AG09309 (cell line): ENCODE measurements at places on chromosomes 5 and 9.

- DNase-seq = no peak
Measured at GRCh38 chr9:117706421-117707116, 2.4 kb downstream of the TLR4 start.

GRCh38 chr5:154388842-154389241, 57.0 kb upstream of the SAP30L start:
- DNase-seq = no peak

DNA sequence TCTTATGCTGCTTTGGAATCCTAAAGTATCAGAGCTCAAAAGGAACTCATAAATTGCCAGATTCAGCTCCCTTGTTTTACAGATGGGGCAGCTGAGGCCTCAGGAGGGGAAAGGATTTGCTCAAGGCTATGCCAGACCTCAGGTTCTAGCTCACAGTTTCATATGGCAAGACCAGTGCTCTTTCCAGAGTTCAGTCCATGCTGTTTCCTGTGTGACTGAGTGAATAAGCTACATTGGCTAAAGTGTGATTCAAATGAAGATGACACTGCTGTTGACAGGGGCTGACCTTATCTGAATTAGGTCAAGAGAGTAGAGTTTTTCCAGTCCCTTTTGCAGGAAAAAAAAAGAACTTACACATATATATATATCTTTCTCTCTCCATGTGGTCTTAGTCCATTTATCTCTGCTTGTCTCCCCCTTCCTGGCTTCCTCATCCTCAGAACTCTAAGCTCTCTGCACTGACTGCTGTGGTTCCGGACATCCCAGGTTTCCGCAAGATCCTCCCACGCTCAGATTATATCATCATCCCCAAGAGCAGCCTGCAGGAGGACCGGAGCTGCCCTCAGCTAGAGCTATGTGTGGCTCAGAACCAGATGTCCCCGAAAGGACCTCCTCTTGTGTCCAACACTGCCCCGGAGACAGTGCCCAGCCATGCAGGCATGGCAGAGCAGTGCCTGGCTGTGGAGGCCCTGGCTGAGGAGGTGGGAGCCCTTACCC, 9.3 kb downstream of the HMGXB3 start:
- DNase-seq = no peak

- DNase-seq = no peak
Measured at GRCh38 chr9:36149197-36149596, 12.7 kb downstream of the GLIPR2 start.

- DNase-seq = no peak
Measured at GRCh38 chr9:6268826-6269397, 53.3 kb downstream of the IL33 start.

DNA sequence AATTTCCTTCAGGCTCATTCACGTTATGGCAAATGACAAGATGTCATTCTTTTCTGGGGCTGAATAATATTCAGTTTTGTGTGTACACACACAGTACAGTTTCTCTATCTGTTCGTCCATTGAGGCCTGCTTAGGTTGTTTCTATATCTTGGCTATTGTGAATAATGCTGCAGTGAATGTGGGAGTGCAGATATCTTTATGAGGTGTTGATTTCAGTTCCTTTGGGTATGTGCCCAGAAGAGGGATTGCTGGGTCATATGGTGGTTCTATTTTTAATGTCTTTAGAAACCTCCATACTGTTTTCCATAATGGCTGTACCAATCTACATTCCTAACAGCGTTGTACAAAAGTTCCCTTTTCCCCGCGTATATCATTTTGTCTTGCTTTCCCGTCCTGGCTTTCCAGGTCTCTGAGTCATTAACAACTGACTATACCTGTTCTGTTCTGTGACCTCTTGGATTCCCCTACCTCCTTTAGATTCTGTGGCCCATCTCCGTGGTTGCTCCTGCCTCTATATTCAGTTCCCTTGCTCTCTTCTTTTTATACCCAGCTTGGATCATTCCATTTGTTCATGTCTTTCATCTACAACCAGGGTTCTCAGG, 6.8 kb downstream of the SNX30 start:
- DNase-seq = no peak

- no peak for DNase-seq
Measured at GRCh38 chr5:124176692-124177091, 569.7 kb downstream of the ZNF608 start.

DNA sequence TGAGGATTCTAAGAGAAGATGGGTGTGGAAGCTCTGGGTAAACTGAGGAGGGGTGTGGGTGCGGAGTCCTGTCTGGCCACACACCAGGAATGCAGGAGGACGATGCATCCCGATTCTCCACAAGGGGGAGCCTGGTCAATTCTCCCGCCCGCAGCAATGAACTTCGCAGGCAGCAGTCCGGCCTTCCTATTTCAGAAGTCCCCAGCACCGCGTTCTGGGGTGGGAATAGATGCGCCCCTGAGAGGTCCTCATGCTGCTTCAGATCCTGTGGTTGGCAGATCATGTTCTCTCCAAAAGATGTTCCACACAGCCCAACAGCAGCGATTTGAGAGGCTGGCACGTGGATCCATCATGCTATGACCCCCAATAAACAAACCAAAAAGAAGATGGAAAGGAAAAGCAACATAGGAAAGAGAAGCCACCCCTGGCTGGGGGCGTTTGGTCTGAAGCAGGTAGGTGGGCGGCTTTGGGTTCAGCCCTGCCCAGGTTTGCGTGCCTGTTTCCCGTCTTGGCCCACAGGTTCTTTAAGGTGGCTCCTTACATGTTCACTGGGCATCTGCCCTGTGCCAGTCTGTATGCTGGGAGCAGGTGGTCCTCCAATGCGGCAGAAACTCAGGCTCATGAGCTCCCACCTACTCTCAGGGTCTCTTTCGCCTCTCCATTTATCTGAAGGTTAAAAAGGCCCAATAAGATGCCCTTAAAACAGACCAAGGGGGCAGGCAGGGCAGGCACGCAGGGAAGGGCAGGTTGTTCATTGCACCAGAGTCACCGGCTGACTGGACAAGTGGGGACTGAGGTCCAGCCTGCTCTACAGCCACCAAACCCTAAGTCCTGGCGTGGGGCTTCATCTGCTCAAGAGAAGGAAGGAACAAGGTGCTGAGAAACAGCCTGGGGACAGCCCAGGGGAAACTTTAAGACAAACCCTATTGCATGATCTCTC, 171.6 kb downstream of the PAX5 start:
- no peak for DNase-seq

- no peak for DNase-seq
Measured at GRCh38 chr9:124595743-124596142, 88.5 kb upstream of the NR5A1 start.
